ENCODE measurements at places on chromosomes 13 and 19. TPM values are rescaled to one million over a fixed set of nuclear protein-coding genes. Genes with fewer than 3 reads are reported as not detected.
A peak's percentile ranks its signal among the peaks of the same experiment; 100 is the strongest.

- peak; percentile 41 for DNase-seq
These were observed 46.0 kb downstream of the MICU2 start for GRCh38 chr13:21557995-21558394.

- DNase-seq: no peak
These were observed 127.4 kb downstream of the MAB21L1 start for GRCh38 chr13:35349052-35349451.

GRCh38 chr19:16594681-16595091 lies 22.5 kb upstream of the SLC35E1 start:
- no peak for DNase-seq

DNA sequence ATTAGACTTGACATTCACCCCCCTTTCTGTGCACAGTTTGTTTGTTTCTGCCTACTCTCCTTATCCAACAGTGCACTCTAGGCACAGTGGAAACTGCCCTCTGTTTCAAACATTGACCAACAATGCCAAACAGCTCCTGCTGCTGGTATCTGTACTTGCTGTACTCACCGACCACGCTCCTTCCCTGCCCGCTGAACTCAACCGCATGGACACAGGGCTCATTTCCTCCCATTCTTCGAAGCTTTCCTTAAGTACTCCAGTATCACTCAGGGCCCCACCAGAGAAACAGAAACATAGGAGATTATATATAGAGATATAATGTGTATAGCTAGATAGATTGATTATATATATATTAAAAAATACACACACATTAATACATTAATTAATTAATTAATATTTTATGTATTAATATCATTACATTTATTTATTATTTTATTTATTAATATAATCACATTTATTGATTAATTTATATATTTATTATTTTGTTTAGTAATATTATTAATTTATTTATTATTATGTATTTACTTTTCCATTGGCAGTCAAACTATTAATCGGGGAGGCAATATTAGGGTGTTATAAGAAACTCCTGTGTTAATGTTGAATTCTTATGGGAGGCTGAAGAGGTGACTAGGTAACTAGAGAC lies 1528.2 kb downstream of the EFNB2 start:
- DNase-seq: no peak

DNA sequence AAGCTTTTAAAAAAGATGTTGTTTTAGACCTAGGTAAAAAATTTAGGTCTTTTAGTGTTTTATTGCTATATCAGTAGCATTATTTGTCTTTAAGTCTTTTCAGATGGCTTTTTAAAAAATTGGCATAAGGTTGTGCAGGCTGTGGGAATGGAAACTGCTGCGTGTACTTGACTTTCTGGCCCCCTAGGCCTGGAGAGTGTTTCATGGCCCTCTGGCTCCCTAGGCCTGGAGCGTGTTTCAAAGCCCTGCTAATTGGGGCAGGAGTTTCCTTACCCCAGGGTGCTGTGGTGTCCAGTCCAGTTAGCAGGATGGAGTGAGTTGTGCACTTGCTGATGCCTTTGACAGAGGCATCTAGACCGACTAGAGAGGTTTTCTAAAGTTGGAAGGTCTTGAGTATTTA lies 23.8 kb downstream of the PRAM1 start:
- no peak for DNase-seq

DNA sequence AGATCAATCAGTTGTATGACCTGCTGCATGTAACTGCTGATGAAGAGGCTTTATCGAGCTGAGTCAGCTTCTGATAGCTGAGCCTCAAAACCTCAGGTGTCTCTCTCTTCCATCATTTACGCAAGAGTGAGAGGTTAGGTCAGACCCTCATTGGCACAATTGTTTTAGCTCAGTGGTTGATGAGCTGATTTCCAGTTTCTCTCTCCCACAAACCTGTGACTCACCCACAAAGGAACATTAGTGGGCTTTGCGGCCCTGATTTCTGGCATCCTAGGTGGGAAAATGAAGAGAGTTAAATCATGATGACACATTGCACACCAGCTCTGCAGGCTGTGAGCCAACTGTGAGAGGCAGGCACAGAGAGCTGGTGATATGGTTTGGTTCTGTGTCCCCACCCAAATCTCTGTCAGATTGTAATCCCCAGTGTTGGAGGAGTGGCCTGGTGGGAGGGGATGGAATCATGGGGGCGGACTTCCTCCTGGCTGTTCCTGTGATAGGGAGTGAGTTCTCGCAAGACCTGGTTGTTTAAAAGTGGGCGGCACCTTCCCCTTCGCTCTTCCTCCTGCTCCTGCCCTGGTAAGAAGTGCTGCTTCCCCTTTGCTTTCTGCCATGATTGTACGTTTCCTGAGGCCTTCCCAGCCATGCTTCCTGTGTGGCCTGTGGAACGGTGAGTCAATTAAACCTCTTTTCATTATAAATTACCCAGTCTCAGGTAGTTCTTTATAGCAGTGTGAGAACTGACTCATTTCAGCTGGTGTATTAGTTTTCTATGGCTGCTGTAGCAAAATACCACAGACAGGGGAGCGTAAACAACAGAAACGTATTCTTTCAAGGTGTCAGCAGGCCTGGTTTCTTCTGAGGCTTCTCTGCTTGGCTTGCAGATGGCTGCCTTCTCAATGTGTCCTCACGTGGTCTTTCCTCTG lies 33.5 kb upstream of the TMTC4 start:
- DNase-seq: peak; percentile 63

GRCh38 chr13:93814658-93815057 lies 588.1 kb downstream of the GPC6 start:
- no peak for DNase-seq

DNA sequence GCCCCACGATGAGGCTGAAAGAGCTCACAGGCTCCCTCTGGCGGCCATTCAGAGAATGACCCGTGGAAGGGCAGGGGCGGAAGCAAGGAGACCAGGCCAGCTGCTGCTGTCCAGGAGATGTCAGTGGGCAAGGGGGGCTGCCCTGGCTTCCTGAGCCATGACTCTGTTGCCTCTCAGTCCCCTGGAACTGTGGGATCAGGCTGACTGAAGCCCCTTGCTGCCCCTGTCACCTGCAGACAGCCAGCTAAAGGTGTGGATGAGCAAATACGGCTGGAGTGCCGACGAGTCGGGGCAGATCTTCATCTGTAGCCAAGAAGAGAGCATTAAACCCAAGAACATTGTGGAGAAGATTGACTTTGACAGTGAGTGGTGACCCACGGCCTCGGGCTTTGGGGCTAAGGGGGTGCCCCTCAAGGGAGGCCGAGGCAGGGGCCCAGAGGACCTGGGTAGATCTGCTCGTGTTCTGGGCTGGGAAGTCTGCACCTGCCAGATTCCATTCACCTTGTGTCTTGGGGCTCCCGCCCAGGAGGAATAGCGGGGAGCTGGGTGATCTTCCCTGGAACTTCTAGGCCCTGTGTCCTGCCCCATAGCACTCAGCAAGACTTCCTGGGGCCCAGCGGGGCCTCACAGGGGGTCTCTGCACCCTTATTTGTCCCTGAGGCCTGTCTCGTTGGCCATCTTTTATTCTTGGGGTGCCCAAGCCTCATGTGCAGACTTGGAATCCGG lies 12.5 kb upstream of the ACTN4 start:
- peak; percentile 65 for DNase-seq

Gene CEACAM8
- total RNA-seq: not detected

- DNase-seq: no peak
These were observed 136.0 kb downstream of the DCLK1 start for GRCh38 chr13:35995136-35995535.

DNA sequence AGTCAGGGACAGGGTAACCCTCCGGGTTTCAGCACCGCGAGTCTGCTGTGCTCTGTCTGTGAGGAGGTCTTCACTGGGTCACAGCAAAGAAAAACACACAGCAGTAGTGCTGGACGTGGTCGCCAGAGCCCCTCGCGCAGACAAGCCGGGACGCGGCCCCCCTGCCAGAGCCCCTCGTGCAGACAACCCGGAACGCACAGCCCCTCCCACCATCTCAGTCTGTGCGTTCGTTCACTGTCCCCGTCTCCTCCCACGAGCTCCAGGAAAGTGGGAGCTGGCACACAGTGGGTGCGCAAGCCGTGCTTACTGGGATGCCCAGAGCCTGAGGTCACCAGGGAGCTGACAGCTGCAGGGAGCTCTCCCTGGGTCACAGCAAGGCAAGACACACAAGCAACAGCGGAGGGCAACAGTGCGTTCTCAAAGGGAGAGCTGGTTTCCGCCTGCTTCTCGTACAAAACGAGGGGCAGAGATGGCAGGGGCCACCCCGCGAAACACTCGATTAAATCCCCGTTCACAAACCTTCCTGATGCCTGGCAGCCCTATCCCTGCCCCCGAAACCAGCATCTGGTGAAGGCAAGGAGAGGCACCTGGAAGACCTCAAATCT lies 3.2 kb upstream of the PLPP2 start:
- DNase-seq: peak; percentile 46

Gene TMEM190
- not detected for total RNA-seq

GRCh38 chr13:71278512-71278911 lies 588.5 kb downstream of the DACH1 start:
- no peak for DNase-seq

Gene FAM83E
- total RNA-seq: not detected

Gene CFD
- 0.38 TPM for total RNA-seq

- no peak for DNase-seq
These were observed 78.6 kb downstream of the SPACA7 start for GRCh38 chr13:112454648-112455334.

GRCh38 chr13:109146912-109147647 lies 517.7 kb downstream of the MYO16 start:
- DNase-seq: peak; percentile 78

GRCh38 chr13:40341501-40341900 lies 324.9 kb downstream of the FOXO1 start:
- no peak for DNase-seq

Gene SHANK1
- total RNA-seq: 3.6 TPM

GRCh38 chr13:95301183-95301967 lies at the start of gene ABCC4:
Gene ABCC4, minus strand, starts transcription at chr13:95301451. Its CDS starts 137 bp downstream, at chr13:95301314.
- peak; percentile 81 for DNase-seq

Gene NOVA2
- total RNA-seq: not detected

DNA sequence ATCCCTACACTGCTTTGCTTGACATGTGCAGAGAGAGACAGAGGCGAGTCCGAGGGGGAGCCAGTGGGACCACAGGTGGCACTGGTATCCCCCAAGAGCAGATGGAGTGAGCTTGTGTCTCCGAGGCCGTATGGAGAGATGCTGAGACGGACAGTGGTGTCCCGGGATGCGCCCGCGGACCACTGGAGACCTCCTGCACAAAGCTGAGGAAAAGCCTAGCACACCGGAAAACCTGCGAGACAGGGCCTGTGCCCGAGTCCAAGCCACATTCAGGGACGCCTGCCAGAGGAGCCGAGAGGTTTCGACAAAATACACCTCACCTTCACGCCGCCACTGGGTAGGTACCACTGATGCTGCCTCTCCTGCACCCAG lies 66.0 kb upstream of the ZNF527 start:
- no peak for DNase-seq

Gene MATK
- total RNA-seq: not detected

GRCh38 chr19:36962346-36962745 lies 46.2 kb downstream of the ZNF568 start:
- DNase-seq: no peak

DNA sequence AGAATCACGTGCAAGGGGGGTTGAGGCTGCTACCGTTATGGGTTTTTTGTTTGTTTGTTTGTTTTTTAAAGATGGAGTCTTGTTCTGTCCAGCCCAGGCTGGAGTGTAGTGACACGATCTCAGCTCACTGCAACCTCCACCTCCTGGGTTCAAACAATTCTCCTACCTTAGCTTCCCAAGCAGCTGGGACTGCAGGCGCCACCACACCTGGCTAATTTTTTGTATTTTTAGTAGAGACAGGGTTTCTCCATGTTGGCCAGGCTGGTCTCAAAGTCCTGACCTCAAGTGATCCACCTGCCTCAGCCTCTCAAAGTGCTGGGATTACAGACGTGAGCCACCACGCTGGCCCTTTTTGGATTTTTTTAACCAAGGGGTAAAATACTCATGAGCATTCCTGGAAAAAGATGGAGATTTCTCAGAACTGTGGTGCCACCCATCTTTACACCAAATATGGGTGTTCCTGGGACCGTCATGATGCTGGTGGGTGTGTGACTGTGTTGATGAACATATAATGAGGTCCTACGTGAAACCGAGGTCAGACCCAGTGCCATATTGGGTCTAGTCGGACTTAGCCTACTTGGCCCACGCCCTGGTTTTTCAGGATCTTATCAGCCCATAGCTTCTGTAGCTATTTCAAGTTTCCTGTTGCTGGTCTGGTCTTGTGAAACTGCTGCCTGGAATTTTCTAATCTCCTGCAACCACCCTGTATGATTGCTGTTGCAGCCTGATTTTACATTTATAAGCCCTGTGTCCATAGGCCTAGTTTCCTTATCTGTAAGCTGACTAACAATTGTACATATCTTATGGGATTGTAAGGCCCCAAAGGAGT lies 6.2 kb downstream of the PPP1R15A start:
- DNase-seq: no peak

Gene KLK2
- not detected for total RNA-seq

DNA sequence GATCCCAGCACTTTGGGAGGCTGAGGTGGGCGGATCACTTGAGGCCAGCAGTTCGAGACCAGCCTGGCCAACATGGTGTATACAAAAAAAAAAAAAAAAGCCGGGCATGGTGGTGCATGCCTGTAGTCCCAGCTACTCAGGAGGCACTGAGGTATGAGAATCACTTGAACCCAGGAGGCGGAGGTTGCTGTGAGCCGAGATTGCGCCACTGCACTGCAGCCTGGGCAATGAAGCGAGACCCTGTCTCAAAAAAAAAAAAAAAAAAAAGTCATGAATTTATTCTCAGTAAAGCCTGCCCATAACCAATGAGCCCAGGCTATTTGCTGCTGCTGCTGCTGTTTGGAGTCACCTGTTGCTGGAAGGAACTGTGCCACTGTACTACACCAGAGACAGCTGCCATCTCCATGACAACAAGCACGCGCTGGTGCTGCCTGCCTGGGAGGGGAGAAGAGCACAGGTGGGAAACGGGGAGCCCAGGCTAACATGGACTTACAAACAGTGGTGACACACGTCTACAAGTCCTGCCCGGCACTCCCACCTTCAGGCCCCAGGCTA lies 11.3 kb downstream of the ZFR2 start:
- DNase-seq: peak; percentile 32

Gene TMEM238
- 0.32 TPM for total RNA-seq

DNA sequence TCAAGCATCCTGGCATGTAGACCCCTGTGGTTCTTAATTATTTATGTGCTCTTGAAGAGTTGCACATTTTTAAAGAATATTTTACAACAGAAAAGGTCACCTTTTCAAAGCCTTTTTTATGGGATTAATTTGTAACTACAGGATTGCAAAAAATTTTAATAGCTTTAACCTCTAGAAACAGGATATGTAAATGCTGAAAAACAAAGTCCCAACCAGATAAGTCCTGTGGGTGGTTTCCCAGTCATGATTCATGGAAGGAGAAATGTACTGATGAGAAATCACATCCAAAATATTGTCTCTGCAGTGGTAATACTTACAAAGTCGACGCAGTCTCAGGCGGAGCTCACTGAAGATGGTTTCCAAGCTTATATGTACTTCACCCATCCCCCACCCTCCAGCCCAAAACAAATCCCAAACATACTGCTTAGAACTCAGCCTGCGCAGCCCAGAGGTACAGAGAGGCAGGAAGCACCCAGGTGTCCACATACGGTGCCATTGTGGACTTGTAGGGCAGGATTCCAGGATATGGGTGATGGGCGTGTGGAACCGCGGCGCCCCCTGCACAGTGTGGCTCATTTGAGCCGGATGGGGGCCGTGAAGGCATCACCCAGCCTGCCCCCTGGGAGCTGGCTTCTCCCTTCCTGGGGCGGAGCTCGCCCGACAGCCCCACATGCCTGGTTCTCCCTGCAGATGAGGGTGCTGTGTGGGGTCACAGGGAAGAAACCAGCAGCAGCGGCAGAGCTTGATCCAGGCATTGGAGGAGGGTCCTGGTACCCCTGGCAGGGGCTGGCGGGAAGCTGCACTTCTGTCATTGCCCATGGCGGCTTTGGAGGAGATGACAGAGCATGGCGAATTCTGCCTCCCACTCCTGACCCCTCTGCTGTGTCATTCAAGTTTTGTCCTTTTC lies 101.2 kb downstream of the ATP11A start:
- DNase-seq: no peak

Data from LHCN-M2 (cell line).